Hepatocyte (in vitro differentiated cells): ENCODE measurements at places on chromosomes 1 and 21.
A peak's percentile ranks its signal among the peaks of the same experiment; 100 is the strongest.

GRCh38 chr1:109767637-109768334 is 4.1 kb upstream of the EPS8L3 start:
- no peak for DNase-seq

DNA sequence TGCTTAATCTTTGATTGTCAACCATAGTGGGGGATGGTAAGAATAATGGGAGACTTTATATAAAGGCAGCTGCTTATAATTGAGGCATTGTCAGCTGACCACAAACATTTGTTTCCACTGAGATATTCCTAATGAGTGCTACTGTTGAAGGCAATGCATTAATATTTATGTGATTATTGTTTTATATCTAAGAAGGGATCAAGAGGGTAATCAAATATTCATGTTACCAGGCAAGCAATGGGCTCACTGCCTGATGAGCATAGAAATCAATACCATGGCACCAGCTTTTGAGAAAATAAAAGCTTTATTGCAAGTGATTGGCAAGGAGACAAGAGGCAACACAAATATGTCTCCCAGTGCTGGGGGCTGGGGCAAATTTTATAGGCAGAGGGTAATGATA is 706.7 kb upstream of the ADAMTS5 start:
- no peak for DNase-seq

DNA sequence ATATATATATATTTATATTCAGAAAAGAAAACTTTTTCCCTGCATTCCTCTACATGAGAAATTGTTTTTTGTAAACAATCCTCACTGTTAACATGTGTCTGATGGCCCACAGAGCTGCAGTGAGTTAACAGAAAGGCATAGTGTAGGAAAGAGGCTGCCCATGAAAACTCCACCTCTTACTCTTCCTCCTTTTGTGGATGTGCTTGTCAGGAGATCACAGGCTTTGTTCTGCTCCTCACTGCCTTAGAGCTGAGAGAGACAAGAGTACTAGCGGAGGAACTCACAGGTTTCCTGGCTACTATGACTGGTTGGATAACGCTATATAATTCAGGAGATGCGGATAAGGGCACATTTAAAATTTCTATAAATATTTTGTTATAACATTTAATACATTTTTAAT is 200.6 kb downstream of the BRINP3 start:
- no peak for DNase-seq

- no peak for DNase-seq
Observed at GRCh38 chr1:47444297-47444561, 6.4 kb downstream of the FOXD2 start.

GRCh38 chr1:206002160-206002559 is 1.0 kb downstream of the RAB7B start:
- no peak for DNase-seq

DNA sequence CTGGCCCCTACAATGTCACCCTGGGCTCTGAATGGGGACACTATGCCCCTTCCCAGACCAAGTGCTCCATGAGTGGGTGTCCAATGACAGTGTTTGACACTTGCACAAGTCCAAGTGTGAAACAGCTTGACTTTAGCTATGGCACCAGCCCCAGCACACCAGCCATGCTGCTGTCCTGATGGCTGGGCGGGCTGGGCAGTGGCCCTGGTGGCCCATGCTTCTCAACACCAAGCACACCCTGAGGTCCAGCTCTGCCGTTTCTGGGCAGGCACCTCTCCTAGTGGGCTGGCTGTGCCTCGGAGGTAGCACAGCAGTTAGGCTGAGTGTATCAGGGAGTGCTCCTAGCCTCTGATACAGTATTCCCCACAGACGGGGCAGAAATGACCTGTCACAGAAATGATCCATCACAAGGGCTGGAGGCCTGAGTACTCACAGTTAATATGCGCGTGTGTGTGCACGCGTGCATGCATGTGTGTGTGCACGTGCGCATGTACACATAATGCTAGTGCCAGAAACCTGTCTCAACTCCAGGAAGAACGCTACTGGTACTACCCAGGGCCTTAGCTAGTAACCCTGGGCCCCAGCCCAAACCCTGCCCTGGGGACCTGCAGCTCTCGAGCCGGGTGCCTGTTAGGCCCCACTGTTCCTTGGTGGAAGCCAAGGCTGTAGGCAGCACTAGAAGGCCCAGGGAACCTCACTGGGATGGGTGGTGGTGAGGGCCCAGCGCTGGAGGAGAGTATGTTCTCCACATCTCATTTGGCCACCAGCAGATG is 134.0 kb downstream of the DMRTB1 start:
- DNase-seq, result no peak

GRCh38 chr1:8166406-8166805 is 140.3 kb upstream of the ERRFI1 start:
- no peak for DNase-seq

DNA sequence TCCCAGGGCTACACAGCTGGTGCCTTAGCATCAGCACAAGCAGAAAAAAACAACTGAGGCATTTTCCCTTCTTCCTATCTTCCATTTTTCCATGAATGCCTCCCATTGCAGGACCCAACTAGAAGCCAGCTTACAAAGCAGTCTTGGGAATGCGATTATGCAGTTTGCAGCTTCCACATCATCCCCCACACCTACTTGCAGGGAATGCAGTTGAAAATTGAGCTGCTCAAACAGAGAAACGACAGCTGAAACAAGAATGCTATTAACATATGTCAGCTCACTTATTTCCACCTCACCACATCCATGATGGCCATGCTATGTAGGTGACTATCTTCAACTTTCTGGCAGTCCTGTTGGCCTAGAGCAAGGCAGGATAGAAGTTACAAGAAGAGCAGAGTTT is 150.6 kb upstream of the KCTD3 start:
- DNase-seq, result no peak

DNA sequence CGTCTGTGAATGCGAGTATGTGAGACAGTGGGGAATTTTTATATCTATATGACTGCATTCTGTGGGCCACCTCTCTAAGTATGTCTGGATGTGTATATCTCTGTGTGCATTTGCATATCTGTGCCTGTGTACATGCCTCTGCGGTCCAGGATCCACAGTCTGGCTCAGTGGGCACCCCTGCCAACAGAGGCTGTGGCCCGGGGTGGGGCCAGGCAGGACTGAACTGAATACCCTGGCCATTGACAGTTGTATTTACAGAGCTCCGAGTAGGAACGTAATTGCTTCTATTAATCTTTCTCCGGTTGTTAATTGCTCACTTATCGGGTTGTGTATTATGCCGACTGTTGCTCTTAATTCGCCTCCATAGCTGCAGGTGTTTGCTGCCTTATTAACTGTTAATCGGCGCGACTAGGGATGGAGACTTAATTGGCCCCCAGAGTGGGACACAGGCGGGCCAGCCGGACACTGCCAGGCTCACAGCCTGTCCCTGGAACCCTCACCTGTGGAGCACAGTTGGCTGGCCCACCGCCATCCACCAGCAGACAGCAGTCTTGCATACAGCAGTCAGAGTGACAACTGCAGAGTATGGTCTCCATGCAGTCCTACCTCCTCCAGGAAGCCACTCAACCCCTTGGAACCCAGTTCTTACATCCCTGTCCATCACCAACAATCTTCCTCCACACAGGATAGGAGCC is 22.4 kb upstream of the ADGRB2 start:
- DNase-seq, result no peak

DNA sequence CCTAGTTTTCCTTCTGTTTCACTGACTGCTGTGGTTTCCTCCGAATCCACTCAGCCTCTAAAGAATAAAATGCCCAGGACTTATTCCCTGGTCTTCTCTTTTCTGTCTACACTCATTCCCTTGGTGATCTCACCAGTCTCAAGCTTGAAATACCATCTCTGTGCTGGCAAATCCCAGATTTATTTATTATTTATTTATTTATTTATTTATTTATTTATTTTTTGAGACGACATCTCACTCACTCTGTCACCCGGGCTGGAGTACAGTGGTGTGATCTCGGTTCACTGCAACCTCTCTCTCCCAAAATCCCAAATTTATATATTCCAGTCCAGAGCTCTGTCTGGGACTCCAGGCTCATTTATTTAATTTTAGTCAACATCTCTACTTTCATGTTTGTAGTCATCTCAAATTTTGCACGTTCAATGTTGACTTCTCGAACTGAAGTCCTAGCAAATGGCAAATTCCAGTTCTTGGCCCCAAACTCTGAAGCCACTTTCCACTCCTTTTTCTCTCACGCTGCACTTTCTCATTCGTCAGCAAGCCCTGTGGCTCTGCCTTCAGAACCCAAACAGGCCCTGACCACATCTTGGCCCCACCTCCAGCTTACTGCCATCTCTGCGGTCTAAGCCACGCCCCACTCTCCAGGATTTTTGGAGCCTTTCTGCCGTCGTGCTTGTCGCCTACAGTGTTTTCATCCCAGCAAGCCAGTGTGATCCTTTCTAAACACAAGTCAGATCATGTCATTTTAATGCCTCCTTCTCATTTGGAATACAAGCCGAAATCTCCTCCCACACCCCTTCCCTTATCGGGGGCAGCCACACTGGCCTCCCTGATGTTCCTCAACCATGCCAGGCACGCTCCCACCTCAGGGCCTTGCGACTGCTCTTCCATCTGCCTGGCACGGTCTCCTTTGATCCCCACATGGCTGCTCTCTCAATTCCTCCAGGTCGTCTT is 14.2 kb upstream of the TENT5B start:
- DNase-seq, result peak; percentile 75

- no peak for DNase-seq
Observed at GRCh38 chr21:38291874-38292273, 35.1 kb downstream of the KCNJ15 start.
